Kasumi-1 (cell line): ENCODE measurements at places on chromosomes 13 and 19.

- no peak for DNase-seq
Observed at GRCh38 chr19:47860602-47861297, 1.7 kb downstream of the TPRX2 start.

DNA sequence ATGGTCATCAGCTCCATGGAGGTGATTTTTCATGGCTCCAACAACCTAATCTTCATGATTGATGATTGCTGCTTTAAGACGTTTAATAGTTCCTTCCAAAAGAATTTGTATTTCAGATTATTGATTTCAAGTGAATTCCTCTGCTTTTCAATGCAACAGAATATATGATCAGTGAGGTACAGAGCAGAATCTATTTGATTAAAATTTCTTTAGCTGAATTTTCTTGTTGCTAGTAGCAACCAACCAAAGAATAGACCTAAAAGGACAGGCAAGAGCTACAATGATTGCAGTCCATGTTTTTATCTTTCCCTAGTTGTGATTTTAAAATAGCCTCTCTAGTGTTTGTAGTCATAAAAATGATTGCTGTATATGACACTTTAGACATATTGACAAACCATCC lies 76.8 kb upstream of the SCEL start:
- DNase-seq, result no peak

- no peak for DNase-seq
Observed at GRCh38 chr13:74662905-74663304, 528.7 kb upstream of the KLF12 start.

DNA sequence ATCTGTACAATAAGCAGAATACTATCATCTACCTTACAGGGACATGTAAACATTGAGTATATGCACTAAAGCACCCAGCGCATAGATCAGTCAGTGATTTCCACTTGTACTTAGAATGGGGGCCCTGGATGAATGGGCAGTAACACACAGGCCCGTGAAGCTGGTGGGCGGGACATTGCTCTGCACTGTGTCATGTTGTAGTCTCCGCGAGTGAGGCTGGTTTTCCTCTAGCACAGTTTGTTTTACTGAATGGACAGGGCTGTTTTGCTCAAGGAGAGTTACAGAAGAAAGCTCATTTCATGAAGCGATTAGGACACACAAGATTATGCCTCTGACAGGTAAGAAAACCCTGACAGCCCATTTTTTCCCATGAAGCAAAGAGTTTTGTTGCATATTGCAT lies 86.4 kb upstream of the SOX21 start:
- no peak for DNase-seq

DNA sequence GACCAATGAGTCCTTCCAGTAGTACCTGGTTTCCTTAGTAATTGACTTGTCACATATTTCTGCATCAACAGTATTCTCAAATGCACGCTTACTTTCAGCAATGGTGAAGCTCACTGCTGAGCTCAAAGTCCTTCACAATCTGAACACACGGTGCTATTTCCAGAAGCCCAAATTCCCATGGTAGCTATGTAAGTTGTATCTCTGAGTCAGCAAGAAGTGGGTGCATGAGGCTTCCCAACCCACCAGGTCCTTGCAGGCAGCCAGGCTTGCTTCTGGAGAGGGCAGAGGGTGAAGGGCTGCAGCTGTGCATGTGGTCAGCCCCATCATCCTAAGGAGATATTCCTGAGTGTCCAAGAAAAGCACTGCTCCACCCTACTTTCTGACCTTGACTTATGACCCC lies 25.7 kb downstream of the COL4A2 start:
- no peak for DNase-seq

DNA sequence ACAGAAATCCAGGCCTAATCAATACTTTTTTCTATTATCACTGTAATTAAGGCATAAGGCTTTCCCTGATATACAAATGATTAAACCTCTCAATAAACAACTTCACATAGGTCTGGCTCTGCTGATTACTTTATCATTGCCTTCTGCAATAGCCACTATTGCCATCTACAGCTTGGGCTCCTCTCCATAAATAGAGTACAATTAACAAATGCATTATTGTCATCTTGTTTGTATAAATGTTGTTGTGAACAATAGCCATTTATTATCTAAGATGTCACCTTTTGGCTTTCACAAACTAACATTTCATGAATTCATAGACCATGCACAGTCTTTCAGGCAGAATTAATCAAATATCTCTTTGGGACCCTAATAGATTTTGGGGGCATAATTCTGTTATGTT lies 53.3 kb downstream of the NHLRC3 start:
- no peak for DNase-seq

- no peak for DNase-seq
Observed at GRCh38 chr13:48518083-48518482, 14.8 kb downstream of the RCBTB2 start.

- DNase-seq, result no peak
Observed at GRCh38 chr13:25660996-25661395, 289.2 kb downstream of the ATP8A2 start.

DNA sequence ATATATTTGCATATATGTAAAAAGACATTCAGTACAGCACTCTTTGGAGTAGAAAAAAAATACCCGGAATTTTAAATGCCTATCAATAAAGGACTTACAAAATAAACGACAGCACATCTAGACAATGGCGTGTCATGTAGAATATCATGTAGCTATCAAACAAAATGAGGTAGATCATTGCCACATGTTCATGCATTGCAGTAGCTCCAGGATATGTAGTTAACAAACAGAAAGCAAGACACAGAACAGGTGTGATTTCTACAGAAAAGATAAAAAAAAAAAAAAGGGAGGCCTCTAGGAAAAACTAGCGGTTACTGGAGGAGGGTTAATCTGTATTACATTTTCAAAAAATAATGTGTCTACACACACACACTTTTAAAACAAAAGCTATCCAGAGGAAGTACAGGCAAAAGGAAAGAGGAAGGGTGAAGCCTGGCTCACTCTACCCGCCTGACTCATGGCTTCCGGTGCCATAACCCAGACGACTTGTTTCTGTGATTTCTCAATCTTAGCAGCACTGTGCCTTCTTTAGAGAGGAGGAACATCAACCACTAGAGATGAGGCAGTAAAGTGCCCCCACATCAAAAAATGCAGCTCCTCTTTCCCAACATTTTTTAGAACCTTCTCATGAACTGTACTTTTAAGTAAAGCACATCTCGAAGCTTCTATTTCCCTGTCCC lies 6.9 kb downstream of the KCTD12 start:
- DNase-seq, result peak; percentile 98

- DNase-seq, result no peak
Observed at GRCh38 chr13:47845981-47846380, 155.1 kb downstream of the SUCLA2 start.

DNA sequence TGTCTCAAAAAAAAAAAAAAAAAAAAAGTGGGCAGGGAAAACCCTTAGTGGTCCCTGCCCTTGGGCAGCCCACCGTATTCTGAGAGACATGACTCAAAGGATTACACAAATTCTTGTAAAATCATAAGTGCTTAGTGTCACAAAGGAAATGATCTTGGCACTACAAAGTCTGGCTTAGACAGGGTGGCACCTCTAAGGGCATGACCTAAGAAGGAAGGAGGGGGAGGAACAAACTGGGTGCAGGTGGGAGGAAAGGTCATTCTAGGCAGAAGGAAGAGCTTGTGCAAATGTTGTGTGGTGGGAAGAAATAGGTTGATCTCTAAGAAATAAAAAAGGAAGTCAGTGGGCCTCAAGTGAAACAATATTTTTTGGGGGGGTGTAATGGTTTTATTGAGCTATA lies 10.4 kb downstream of the PNPLA6 start:
- no peak for DNase-seq

GRCh38 chr13:72678312-72678711 lies 49.1 kb downstream of the MZT1 start:
- DNase-seq, result no peak
